ENCODE measurements at places on chromosomes 7 and 10.
A peak's percentile ranks its signal among the peaks of the same experiment; 100 is the strongest.

DNA sequence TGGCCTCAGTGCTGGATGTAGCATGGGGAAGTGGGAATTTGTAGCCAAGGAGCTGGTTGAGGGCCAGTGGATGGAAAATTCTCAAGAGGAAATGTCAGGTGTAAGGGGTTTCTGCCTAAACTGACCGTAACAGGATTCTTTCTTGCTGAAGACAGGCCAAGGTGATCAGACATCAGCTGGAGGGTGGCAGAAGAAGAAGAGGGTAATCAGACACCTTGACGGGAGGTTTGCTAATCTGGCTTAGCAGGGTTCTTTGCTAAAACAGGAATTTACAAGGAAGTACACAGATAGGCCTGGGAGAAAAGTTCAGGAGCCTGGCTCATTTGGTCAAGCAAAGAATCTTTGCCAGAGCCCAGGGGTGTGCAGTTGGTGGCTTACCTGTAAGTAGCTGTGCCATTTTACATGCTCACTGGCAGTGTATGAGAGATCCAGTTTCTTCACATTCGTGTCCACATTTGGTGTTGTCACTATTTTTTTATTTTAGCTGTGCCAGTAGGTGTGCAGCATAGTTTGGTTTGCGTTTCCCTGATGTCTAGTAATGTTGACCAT, 73.7 kb downstream of the BMPR1A start:
- DNase-seq = no peak

DNA sequence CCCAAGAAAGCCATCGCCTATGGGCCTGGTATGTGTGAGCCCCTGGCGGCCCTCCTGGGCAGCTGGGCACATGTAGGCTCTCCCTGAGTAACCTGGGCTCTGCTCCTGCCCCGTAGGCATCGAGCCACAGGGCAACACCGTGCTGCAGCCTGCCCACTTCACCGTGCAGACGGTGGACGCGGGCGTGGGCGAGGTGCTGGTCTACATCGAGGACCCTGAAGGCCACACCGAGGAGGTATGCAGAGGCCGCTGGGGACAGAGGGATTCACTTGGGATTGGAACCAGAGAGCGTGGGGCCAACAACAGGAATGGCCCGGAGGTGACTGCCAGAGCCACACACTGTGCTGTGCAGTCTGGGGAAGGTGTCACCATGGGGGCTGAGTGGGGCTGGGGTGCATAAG, 7.3 kb downstream of the FLNC start:
- no peak for DNase-seq

- DNase-seq = peak; percentile 36
Measured at GRCh38 chr7:80721883-80722615, 83.6 kb downstream of the CD36 start.

DNA sequence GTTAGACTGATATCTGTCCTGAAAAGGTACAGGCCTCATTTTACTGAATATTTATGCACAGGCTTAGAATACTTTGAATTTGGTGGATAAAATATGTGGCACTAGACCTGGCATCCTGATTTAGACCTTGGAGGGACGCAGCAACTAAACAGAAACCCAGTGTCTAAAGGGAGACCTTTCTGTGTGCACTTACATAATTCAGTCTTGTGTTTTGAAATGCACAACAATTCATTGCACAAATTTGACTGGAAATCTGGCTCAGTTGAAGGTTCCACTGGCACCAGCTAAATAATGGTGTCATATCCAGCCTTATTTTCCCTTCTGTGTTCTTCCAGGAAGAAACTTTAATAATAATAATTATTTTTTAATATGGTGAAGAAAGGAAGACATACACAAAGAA, 142.1 kb downstream of the SND1 start:
- DNase-seq = no peak

GRCh38 chr10:82383350-82383749, 508.4 kb downstream of the NRG3 start:
- no peak for DNase-seq

DNA sequence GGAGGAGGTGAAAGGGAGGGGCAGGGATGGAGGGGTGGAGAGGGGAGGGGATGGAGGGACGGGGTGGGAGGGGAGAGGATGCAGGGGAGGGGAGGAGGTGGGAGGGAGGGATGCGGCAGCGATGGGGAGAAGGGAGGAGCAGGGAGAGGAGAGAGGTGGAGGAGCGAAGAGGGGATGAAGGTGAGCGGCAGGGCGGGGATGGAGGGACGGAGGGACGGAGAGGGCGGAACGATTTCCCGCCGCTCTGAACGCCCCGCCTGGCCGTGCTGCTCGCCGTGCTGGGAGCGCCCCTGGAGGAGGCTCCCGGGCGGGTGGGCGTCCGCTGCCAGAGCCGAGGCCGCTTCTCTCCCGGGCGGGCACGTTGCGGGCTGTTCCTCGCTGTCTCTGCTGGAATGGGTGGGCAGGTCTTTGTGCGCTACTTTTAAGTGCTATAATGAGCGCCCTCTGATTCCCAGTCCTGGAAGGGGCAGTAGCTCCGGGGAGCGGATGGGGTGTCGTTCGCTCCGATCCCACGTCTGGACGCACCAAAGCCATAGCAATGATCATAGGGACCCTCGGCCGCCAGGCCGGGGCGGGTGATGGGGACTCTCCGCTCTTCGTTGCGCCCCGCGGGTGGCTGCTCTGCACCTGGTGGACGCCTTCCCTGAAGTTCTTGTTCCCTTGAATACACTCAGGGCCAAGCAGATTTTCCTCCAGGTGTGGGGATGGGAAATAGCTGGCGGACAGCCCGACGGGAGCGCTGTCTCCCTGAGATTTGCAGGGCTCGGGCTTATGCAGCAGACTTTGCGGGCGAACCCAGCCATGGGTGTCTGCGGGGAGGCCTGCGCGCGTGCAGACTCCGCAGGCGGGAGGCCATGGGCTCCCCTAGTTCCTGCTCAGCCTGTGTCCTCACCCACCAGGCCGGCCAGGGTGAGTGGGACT, 81.1 kb upstream of the CPXM2 start:
- peak; percentile 61 for DNase-seq

DNA sequence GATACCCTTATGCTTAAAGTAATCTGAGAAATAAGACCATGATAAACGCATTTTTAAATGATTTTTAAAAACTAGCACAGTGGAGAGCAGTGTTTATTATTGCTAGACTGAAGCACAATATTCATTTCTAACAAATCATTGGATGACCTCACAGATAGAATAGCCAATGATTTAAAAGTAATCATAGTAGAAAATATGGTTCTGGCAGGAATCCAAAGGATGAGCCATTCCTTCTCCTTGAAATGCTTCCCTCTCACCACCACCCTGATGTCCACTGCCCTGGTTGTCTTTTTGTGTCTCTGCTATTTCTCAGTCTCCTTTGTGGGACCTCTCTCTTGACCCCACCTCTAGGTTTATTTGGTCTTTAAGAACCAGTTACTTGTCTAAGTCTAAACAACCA, 64.9 kb downstream of the PRKG1 start:
- DNase-seq = no peak

DNA sequence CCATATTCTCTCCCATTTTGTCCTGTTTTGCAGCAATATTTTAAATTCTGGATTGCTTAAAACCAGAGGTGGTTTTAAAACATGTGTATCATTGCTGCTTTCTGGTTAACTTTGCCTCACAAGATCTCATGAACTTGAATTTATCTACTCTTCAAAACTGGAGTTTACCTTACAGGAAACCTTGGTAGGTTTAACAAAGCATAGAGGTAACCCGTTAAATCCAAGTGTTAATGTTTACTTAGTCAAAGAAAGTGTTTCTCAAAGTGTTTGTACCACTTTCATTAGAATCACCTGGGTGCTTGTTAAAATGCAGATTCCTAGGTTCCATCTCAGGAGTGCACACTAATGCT, 44.0 kb upstream of the VDAC2 start:
- DNase-seq = no peak

DNA sequence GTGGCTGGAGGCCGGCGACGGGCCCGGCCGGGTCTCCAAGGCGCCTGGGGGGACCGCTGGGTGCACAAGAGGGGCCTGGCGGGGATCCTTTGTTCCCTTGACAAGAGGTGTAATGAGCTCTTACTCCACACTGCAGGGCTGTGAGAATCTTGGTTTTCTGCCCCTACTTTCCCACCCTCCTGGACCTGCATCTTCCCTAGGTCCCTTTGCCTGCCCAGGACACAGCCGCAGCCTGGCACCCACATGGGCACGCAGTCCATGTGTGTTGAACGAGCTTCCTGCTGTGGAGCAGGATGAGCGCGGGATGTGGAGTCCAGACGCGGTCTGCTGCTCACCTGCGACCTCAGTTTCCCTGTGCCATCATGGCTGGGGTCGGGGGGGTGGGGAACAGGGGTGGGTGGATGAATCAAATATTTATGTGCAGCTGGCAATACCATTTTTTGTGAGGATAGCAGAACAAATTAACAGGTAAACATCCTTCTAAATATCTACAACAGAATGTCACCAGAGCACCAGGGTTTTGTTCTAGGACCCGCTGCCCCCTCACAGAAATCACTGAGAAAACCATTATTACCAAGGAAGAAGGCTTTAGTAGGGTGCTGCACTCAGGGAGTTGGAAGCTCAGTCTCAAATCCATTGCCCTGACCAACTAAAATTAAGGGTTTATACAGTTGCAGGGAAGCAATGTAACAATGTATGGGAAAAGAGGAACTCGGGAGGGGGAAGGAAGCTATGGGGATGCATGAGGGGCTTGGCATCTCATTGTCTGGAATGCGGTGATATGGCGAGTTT, 474 bp upstream of the NSMCE4A start:
- no peak for DNase-seq

- no peak for DNase-seq
Measured at GRCh38 chr10:79333513-79333912, 13.8 kb upstream of the PPIF start.

GRCh38 chr10:133455611-133456031, 1.9 kb downstream of the SCART1 start:
- no peak for DNase-seq

DNA sequence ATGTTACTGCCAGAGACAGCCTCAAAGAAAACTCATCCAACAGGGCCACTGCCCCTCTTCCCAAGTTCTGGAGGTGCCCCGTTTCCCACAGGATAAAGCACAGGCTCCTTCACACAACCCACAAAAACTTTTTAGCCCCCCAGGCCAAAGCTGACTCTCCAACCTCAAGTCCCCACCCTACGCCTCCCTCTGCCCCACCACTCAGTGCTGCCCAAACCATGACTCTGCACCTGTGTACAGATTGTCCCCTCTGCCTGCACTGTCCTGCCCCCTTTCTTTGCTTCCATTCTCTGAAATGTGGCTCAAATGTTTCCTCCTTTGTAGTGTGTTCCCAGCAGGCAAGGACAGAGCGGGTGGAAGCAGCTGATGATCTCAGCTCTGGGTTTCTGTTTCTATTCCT, 284.0 kb downstream of the GRID1 start:
- no peak for DNase-seq

- DNase-seq = no peak
Measured at GRCh38 chr10:113086282-113086681, 136.2 kb downstream of the TCF7L2 start.

All from eye (tissue), 1 donor.